Activated B cell treated with CpG ODN at 0.5 μM for 24 hours (primary cell): ENCODE measurements at places on chromosomes 11 and 22.

- no peak for DNase-seq
Measured at GRCh38 chr22:35761037-35761436, 43.4 kb downstream of the APOL5 start.

GRCh38 chr11:110828086-110828485 lies 115.8 kb upstream of the ARHGAP20 start:
- no peak for DNase-seq

GRCh38 chr22:29382580-29383302 lies 5.6 kb downstream of the AP1B1 start:
- no peak for DNase-seq

DNA sequence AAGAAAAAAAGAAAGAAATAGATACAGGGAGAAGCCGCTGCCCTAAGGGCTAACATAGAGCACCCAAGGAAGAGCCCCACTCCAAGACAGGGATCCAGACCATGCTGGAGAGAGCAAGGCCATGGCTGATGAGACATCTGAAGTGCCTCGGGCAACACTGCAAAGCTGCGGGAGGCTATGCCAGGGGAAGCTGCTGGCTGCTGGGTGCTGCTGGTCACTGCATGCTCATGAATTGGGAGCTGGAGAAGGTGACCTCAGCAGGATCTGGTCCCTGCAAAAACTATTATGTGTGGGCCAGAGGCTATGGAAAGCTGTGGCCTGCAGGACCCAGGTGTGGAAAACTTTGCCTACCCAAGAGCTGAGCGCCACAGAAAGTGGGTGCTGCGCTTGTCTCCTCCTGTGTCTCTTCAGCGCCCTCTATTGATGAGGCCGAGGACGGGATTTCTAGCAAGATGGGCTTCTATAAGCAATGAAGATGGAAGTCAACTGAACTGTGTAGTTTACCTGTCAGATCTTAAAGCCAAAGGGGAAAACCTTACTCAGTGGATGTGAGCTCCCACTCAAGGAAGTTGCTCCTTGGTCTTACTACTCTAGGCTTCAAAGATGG lies 17.3 kb upstream of the SLC29A2 start:
- no peak for DNase-seq

DNA sequence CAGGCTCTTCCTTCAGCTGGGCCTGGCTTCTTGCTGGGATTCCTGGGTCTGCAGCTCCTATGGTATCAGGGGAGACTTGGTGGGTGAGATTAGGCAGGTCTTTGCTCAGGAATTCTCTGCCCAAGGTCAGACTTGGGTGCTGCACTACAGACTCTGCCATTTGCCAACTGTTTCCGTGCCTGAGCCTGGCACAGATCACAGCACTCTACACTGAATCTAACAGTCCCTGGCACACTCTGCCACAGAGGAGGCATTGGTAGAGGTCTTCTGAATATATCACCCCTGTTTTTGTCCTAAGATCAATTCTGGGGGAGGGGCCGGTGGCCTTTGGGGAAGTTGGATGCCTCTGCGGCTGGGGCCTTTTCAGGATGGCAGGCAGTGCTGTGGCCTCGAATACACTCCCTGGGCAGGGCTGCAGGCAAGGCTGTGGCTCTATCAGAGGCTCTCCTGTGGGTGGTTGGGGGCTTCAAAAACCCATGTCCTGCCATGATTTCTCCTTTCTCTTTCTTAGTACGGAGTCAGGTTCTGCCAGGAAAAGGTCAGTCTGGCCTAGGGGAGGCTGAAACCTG lies 115.0 kb upstream of the NARS2 start:
- DNase-seq: no peak

- no peak for DNase-seq
Measured at GRCh38 chr11:27945348-27945747, 162.6 kb downstream of the KIF18A start.

- DNase-seq: no peak
Measured at GRCh38 chr11:70265341-70265740, 5.1 kb upstream of the PPFIA1 start.

DNA sequence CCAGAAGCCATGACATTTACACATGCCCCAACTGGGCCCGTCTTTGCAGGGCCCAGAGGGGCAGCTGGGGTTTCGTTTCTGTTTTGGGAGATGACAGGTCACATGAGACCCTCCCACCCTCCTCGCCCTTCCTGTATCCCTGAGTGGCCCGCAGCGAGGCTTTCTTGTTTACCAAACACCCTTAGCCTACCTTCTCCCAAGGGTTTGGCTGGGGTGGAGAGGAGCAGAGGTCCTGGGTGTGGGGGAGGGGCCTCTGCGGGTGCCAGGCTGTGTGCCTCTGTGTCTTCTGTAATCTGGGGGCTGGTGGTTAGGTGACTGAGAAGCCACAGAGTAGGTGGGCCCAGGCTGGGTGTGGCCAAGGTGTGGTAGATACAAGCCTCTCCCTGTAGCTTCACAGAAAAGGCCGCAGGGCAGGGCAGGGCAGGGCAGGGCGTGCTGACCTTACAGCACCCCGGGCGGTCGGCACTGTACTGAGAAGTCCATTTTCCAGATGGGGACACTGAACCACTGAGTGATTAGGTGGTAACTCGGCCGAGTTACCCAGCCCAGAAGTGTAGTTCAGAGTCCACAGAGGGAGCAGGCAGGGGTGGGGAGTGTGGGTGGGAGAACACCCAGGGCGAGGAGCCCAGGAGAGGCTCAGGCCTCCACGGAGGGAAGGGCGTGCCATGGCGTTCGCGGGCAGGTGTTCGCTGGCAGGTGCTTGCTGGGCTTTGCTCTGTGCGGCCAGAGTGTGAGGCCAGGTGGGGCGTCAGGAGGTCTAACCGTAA lies 8.7 kb downstream of the PRR5 start:
- no peak for DNase-seq

GRCh38 chr11:1484695-1485503 lies 1.7 kb downstream of the MOB2 start:
- no peak for DNase-seq

GRCh38 chr11:330307-330693 lies 9.6 kb upstream of the IFITM3 start:
- DNase-seq: no peak

DNA sequence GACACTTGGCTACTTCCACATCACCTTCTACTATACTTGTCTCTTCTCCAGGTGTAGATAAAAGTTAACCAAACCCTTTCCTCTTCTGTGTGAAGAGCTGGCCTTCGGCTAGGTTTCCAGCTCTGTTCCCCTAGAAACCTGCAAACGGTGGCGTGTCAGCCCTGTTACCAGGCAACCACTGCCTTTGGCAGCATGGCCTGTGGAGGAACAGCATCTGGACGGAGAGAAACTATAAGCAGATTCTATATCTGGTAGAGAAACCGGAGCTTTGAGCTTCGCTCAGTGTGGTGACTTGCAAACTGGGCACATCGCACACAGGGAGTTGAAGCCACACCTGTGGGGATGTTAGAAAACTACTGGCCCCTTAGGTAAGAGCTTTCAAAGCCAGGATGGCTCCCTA lies 35.9 kb downstream of the ARAP1 start:
- DNase-seq: no peak

DNA sequence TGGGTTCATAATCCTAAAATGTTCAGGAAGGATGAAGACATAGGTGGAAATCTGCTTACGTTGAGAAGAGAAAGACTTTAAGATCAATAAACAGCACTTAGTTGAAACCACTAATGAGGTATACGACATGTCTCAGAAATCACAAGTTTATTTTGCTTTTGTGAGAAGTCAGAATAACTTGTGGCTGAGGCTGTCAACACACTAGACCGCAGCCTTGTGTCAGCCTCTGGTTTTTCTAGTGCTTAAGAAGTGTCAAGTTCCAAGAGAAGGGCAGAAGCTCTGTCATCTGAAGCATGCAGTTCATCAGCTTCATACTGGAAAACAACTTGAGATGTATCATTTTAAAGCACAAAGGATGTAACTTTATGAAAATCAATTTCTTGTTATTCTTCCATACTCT lies 420.9 kb downstream of the METTL15 start:
- no peak for DNase-seq

- no peak for DNase-seq
Measured at GRCh38 chr11:77311701-77312100, 10.2 kb upstream of the GDPD4 start.

GRCh38 chr11:111515591-111515990 lies 1.0 kb downstream of the HOATZ start:
- DNase-seq: no peak

GRCh38 chr22:50726643-50727340 lies 11.2 kb upstream of the ACR start:
- no peak for DNase-seq

GRCh38 chr22:47822422-47822821 lies 1060.0 kb downstream of the TBC1D22A start:
- DNase-seq: no peak

DNA sequence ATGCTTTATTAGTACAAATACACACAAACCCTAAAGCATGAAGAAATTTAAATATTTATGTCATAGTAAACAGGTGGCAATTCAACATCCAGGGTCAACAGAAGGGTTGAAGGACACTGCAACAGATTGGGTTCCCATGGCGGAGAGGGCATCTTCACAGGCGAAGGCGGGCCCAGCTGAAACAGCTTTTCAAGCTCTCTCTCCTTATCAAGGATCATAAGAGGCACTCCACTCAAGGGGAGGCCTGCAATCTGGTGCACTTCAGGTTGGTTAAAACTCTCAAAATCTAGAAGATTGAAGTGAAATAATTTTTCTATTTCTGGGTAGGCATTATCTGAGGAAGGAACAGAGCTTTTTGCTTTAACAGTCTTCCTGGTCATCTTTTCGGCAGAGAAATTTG lies 16.8 kb upstream of the SLC22A8 start:
- no peak for DNase-seq

- DNase-seq: no peak
Measured at GRCh38 chr11:70610566-70611565, 212.5 kb downstream of the CTTN start.

GRCh38 chr11:116124922-116125714 lies 620.9 kb upstream of the CADM1 start:
- DNase-seq: no peak

DNA sequence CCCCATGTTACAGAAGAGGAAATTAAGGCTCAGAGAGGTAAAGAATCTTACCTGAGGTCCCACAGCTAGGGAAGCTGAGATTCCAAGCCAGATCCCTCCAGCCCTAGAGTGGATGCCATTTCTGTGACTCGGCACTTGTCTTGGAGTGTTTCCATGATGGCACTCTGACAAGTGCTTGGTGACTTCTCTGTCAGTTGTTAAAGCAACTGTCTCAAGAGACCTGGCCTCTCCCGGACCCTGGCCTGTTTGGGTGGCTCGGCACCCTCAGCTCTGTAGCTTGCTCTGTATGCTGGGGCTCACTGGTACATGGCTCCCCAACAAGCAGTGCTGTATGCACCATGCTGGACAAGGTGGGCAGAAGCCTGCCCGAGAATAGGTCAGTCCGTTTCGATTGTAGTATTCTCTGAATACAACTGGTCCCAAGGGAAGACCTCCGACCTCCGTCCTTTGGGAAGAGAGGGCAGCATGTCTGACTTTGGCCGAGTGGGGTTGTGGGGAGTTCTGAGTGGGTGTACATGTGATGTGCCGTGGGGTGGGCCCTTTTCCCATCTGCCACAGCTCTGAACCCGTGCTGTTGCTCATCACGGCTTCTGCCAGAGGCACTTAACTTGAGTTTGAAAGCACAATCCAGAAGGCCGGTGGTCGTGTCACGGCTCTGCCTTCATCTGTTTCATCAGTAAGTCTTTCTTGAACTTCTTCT lies 12.4 kb downstream of the ACO2 start:
- no peak for DNase-seq

DNA sequence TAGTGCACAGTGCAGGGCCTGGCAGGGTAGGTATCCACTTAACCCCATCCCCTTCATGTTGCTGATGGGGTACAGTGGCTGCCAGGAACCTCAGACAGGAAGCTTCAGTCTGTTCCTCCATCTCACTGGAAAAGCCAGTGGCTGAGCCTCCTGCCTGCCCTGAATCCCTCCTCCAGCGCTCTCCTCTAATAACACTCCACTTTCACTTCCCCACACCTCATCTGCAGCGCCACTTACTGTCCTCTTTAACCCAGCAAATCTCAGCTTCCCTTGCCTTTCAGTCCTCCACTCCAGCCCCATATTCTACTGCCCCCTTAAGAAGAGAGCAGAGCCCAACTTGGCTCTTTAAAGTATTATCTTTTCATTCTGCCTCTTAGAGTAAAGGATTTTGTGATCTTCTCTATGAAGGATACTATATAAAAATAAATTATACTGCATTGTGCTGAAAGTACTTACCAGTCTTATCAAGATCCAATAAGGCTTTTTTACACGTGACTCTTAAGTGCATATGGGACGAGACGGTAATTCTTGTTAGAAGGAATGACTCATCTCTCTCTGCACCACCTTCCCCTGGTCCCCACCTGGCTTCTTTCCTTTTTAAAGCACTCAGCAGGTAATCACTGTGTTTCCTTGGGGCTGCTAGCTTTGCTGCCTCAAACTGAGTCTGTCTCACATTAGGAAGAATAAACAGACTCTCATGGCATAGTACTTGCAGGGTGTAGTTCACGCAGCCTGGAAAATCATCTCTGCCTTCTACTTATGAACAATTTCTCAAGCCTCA lies 238.0 kb upstream of the NARS2 start:
- no peak for DNase-seq

GRCh38 chr11:100823360-100823759 lies 136.3 kb downstream of the ARHGAP42 start:
- no peak for DNase-seq

GRCh38 chr11:17102462-17102861 lies 25.0 kb upstream of the RPS13 start:
- DNase-seq: no peak

DNA sequence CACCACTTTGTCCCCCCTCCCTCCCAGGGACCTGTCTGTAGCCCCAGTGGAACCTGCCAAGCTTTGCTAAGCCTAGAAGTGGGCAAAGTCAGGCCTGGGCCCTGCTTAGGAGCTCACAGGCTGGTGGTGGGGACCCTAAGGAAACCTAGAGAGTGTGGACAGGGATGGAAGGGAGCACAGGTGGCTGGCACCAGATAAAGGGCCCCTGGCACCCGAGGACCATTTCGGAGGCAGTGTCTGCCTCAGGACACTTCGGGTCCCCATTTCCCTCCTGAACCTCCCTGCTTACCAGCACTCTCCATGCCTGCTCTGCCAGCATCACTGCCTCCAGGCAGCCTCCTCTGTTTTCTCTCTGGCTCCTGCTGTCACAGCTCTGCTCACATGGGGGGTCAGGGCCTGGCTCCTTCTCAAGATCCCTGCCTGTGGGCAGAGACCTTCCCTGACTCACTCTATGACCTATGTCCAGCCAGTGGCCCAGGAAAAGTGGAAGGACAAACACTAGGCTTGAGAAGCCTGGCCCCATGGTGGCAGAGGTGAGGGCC lies 13.6 kb upstream of the OMP start:
- no peak for DNase-seq

- no peak for DNase-seq
Measured at GRCh38 chr11:77287615-77288273, 13.7 kb downstream of the GDPD4 start.

DNA sequence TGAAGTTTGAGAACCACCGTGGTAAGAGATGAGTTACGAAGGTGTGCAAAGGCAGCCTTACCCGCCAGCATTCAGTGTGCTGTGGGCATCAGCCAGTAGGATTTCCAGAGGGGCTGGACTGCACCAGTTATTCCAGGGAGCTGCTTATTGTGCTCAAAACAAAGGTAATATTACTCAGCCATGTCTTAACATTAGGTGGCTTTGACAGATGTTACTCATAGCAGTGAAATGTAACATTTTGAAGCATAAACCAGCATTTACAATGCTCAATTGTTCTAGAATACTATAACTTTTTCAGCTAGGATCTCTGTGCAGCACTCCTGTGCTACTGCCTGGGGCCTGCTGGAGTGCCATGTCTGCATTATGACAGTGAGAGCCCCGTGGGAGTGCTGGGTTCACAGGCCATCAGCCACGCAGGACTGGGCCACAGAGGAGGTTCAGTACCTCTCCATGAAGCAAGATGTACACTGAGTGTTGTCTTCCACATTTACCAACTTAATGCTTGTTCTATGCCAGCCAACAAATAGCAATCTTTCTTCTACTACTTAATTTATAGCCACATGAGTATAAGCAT lies 238.1 kb downstream of the CADM1 start:
- DNase-seq: no peak
